Iris pigment epithelial cell (primary cell): ENCODE measurements at places on chromosomes 1 and 21.

DNA sequence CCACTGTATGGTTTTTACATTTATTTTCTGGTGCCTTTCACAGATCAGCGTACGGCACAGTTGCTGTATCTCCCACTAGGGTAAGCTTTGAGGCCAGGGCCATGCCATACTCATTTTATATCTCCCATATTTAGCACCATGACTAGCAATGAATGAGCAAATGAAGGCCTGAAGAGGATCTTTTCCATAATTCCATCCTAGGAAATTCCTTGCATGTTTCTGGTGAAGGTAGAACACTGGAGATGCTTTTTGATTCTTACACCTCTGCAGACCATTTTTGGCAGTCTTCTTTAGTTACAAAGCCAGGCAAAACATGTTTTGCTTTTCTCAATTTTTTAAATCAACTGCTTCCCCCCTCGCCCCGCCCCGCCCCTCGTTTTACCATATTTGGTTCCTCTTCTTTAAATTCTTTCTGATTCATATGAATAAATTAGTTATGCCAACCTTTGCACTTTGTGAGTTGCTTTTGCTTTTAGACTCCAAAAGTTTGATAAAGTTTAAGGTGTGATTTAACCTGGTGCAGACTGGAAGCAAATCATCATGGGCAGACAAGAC lies 78.9 kb upstream of the AK4 start:
- DNase-seq, result no peak

GRCh38 chr1:45796946-45797345 lies 6.5 kb upstream of the MAST2 start:
- no peak for DNase-seq

DNA sequence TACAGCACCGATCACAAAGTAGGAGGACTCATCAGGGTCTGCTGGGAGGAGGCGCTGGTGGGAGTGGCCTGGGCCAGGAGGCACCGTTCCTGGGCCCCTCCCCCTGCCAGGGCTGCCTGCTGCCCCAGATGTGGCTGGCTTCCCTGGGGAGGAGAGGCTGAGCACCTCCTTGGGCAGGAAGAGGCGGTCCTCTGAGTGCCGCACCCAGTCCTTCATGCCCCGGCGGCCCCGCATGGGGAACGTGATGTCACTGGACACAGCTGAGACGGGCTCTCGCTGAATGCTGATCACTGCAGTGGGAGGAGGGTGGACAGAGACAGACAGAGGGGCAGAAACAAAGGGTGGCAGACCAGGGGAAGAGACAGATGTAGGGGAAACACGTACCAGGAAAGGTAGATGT lies 24.8 kb downstream of the ADGRB2 start:
- no peak for DNase-seq

DNA sequence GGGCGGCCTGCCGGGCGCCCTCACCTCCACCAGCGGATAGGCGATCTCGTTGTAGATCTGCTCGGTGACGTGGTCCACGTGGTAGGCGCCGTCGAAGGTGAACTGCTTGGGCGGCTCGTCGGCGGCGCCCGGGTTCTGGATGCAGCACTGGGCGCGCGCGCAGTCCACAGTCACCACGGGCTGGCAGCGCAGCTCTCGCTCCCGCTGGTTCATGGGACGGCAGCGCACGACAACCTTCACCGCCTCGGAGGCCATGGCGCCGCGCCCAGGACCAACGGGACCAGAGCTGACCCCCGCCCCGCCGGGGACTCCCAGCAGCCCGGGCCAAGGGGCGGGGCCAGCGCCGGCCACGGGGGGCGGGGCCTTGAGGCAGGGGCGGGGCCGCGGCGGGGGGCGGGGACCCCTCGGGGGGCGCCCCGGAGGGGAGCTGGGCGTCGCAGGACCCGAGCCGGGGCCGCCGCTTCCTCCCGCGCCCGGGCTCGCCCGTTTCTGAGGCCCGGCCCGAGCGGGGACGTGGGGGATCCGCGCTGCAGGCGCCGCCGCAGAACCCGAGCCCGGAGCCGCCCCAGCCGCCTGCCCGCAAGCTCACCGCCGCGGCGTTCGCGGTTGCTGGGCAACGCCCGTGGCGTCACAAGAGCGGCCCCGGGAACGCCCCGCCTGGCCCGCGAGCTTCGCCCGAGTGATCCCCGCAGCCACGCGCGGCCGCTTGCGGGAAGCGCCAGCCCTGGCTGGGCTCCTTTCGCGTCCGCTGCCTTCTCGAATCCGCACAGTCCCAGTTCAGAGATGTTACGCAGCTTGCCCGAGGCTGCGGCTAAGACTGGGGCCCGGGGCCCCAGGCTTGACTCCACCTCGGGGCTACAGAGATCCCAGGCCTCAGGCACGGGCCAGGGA lies at the start of gene KIF17:
Gene KIF17, minus strand, starts transcription at position 556 of the 891 bp plus-strand sequence. Its CDS starts 301 bp downstream, at position 255.
- peak; percentile 81 for DNase-seq

DNA sequence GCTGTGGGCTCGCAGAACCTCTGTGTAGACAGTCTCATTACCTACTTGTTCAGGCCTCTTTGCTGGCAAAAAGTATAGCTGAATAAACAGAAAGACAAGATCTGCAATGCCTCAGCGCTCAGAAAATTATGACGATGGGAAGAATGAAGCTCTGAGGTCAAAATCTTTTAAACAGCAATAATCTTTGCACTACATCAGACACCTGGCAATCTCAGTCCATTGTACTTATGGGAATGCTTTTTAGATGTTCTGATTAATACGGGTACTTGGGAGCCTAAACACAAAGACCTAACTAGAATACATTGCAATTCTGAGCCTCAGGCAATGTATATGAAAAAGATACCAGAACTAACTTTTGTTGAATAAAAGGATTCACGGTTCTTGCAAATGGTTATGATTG lies 410.7 kb downstream of the SMYD3 start:
- DNase-seq, result no peak

DNA sequence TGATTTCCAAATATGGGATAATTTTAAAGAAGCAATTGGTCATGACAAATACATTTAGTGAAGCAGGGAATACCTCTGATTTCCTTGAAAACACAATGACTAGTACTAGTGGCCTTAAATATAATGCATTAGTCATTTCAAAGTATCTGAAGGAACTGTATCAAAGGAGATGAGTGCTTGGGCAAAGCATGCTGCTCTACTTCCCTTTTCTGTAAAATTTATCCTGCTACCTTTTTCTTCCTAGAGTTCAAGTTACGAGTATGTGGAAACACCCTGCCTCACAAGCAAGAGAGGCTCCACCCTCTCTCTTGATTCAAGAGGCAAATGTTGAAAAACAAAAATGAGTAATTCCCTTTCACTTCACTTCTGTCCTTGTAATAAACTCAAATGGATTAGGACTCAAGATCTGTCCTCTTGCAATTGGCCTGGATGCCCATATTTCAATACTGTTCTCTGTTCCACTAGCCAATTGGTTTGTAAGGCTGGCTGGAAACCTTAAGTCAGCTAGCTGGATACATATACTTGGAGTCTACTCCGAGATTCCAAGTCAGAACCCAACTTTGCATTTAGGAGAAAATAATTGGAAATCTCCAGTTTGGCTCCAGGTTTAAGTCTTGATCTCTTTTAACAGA lies 92.5 kb downstream of the CDC42BPA start:
- peak; percentile 93 for DNase-seq

DNA sequence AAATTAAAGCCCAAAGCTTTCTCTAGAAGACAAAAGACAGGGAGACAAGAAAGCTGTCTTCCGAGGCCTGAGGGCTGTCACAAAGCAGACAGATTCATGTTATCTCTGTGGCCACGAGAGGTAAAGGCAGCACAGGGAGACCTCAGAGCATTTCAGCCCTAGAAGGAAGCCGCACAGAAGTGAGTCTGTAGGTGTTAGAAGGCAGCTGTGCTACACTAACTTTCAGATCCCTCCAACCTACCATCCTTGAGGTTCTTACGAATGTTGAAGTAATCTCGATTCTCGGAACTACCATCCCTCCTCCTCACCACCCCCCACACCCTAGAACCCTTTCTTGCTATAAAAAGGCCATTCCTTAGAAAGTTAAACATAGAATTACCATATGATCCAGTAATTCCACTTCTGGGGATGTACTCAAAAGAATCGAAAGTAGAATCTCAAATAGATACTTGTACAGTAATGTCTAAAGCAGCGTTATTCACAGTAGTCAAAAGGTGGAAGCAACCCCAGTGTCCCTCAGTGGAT lies 21.5 kb upstream of the LYST start:
- no peak for DNase-seq

DNA sequence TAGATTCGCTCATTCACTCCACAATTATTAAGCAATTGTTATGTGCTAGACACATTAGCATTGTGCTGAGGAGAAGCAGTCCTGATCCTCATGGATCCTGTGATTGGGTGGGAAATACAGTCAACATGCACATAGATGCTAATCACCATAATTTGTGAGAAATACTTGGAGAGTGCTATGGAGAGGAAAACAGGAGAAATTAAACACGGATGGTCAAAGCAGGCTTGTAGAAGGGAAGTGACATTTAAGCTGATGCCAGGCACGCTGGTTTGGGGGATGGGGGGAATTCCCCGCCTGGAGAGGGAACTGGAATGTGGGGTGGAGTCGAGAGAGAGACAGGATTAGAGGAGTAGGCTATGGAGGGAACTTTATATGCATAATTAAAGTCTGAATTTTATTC lies 52.2 kb upstream of the L1TD1 start:
- DNase-seq, result peak; percentile 6

- DNase-seq, result no peak
Observed at GRCh38 chr1:236947794-236948193, 56.4 kb downstream of the MT1HL1 start.

DNA sequence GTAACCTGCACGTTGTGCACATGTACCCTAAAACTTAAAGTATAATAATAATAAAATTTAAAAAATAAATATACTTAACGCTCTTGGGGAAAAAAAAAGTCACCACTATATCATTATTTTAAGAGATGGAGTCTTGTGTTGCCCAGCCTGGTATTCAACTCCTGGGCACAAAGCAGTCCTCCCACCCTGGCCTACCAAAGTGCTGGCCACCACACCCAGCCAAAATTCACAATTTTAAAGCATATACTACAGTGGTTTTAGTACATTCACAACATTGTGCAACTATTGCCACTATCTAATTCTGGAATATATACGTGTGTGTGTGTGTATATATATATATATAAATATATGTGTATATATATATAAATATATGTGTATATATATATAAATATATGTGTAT lies 5.9 kb downstream of the HMGN2 start:
- DNase-seq, result no peak

DNA sequence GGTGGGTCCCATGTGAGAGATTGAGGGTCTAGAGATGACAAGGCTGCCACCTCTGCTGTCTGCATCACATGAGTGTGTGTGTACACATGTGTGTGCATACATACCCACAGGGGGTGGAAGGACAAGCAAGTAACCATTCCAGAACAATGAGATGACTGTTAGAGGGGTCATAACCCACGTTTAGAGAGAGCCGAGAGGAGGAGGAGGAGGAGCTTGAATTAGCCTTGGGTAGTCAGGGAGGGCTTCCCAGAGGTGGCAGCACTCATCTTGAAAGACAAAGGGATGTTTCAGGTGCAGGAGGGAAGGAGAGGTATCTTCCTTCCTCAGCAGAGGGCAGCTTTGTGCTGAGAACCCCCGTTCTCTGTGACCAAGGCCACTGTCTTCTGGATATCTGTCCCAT lies 21.3 kb downstream of the TNFRSF1B start:
- DNase-seq, result no peak

DNA sequence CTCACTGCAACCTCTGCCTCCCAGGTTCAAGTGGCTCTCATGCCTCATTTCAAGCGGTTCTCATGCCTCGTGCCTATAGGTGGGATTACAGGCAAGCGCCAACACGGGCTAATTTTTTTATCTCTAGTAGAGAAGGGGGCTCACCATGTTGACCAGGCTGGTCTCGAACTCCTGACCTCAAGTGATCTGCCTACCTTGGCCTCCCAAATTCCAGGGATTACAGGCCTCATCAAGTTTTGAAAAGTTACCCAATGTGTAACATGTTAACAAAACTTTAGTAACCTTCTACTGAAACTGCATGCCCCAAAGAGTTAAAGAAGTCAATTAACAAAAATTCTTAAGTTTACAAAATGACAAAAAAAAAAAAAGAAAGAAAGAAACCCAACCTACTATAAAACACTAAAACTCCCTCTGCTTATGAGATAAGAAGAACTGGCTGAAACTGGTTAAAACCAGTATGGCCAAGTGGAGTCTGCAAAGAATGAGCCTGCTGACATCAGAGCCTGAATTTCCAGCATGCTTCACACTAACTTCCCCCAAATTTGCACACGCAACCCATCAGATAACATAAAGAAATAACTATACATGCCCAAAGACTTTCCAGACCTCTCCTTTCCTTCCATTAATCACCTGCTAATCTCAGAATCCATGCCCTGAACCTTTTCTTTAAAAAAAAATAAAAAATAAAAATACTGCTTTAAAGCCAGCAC lies 25.5 kb upstream of the PSMG1 start:
- DNase-seq, result peak; percentile 17

- peak; percentile 68 for DNase-seq
Observed at GRCh38 chr21:42988236-42988965, 14.0 kb downstream of the PKNOX1 start.

DNA sequence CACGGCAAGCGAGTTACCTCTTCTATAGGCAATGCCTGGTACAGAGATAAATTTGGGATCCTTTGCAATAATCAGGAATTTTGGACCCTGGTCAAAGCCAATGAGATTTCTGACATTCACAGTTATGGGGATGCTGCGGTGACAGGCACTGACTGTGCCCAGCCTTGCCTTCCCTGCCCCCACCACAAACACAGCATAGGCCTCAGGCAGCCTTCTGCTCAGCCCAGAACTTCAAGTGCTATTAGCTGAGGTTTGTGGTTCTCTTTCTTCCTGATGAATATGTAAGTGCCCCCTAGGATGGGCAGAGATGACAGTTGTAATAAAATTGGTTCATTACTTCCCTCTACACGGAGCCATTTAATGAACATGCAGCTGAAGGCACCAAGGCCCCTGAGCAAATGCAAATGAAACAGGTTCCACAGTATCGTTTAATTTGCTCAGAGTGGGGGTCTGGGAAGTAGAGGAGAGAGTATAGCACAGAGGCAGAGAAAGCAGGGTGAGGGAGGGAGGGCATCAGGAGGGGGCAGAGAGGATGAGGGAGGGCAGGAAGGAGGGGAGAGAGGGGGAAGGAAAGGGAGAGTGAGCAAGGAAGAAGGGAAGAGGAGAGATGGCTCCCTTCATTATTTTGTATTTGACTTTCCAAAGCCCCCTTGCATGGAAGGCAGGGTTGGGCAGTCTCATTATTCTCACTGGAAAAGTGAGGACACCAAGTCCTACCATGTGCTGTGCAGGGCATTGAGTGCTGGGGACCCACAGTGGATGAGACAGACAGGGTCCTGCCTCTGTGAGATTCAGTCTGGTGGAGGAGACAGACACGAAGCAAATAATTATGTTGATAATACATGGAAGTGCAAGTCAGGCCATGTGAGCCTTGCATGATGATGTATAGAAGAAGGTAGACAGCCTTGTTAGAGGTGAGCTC lies 513.0 kb downstream of the PTPRU start:
- no peak for DNase-seq

DNA sequence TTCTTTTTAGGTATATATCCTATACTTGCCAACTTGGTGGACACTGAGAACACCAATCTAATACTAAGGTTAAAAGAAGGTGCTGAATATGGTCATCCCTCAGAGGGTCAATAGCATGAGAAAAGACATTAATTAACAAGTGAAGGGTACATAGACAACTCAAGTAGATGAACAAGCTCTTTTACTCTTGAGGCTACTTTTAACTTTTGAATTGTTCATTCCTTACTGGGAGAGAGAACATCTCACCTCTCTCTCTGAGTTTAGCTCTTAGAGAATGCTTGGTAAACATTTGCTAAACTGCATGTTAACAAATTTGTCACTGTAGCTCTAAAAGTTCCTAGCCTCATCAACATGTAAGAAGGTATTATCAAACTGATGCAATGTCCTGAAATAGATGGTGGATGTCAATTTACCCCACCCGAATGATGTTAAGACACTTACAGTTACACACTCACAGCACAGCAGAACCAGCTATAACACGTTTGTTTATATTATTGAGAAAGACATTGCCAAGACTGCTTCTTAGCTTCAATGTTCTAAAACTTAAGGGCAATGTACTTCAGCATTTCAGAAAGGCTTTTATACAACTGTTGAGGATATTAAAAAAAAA lies 35.9 kb downstream of the HEATR1 start:
- DNase-seq, result peak; percentile 7
